HCT116 (cell line): ENCODE measurements at places on chromosomes 11 and 22. TPM values are rescaled to one million over a fixed set of nuclear protein-coding genes. Genes with fewer than 3 reads are reported as not detected.

GRCh38 chr11:8277691-8278090 is 14.0 kb upstream of the LMO1 start:
- DNase-seq = no peak

DNA sequence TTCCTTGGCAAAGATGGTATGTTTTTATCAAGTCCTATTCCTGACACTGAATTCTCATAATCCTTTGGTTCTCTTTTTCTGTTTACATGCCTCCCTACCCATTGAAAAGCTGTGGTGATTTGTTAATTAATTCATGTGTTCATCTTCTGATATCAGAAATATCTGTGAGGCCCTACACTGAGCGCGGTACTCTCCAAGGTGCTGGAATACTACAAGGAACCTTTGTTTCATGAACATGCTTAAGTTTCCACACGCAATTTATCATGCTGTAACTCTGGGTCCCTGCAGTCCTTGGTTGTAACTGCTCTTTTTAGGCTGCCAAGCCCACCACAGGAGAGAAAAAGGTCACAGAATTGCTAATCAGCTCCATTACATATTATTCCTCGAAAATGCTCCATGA is 331.8 kb downstream of the FAT3 start:
- no peak for DNase-seq

- no peak for DNase-seq
These were observed 10.8 kb downstream of the EHF start for GRCh38 chr11:34631737-34632104.

GRCh38 chr11:10680956-10681487 is 12.5 kb downstream of the IRAG1 start:
- no peak for DNase-seq

DNA sequence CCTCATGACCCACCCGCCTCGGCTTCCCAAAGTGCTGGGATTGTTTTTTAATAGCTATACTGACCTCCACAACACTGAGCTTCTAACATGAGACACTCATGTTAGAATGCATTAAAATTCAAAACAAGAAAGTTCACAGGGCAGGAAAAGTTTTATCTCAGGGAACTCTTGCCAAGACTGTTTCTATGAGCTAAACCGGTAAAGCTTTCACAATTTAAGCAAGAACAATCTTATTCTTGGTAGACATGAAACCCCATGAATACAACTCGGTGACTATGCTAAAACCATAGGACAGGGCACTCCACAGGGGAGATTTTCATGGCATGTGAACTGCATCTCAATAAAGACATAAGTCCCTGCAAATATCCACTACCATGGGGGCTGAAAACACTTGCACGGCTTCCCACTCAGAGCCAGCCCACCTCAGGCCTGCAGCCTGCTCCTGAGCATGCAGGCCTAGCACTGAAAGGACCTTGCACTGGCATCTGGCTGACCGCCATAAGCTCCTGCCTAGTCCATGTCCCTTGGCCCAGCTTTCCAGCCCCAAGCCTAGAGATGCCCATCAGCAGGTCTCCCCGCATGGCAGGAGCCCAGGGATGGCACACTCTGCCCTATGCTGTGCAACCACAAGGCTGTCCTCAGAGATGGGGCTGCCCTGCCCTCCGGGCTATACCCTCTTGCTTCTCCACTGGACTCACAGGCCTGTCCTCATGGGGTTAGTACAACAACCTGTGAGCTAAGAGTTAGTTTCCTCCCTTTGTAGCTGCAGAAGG is 58.4 kb downstream of the DGCR2 start:
- no peak for DNase-seq

LMO2 gene
- 2.8 TPM for total RNA-seq

- DNase-seq = no peak
These were observed 101.1 kb downstream of the HIPK3 start for GRCh38 chr11:33358150-33358831.

IGSF22 gene
- not detected for total RNA-seq

MMP8 gene
- total RNA-seq = not detected

- no peak for DNase-seq
These were observed 151.7 kb downstream of the SWAP70 start for GRCh38 chr11:9815486-9816136.

- DNase-seq = no peak
These were observed 28.4 kb downstream of the TRPC6 start for GRCh38 chr11:101555366-101555765.
